ENCODE measurements at places on chromosomes 3 and 15.

- no peak for DNase-seq
Observed at GRCh38 chr3:61442696-61443095, 118.7 kb upstream of the PTPRG start.

GRCh38 chr3:102511168-102511567 is 76.4 kb downstream of the ZPLD1 start:
- no peak for DNase-seq

- no peak for DNase-seq
Observed at GRCh38 chr15:53072077-53072476, 281.9 kb upstream of the ONECUT1 start.

DNA sequence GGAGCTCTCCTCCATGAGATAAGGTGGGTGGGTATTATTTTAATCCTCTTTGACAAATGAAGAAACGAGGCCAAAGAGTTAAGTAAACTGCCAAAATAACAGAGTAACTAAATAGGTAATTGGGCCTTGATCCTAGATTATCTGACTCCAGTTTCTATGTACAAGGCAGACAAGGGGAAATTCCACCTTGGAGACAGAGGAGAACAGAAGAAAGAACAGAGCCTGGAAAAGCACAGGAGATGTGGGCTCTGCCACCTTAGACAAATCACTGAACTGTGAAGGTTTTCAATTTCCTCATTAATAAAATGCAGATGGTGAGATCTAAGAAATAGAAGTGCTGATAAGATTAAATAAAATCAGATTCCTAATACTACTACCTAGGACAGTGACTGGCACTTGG is 310.2 kb upstream of the TLE3 start:
- DNase-seq = no peak

DNA sequence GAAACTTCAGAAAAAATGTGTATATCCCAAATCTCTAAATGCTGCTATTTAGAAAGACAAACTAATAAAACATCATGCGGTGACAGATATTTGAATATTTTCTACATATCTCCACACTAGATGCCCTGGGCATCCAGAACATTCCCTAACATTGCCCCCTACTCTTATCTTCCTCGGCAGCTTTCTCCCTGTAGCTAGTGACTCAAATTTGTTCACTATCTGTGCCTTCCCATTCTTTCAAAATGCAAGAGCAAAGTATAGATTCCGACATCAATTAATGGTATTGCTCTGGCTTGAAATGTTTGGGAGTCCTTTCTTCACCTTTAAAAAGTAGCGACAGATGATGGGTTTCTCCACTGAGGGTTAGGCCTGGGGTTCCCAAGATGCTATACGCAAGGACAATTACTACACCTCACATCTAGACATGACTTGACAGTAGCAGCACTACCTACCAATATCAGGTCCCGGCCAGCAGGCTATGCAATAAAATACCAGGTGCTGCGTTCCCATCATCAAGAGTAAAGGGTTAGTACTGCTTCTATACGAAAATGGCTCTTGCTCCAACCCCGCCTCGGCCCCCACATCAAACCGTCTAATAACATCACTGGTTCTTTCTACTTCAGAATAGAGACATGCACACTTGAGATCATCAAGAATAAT is 631 bp downstream of the UBR1 start:
- no peak for DNase-seq

GRCh38 chr15:48718646-48719045 is 73.1 kb upstream of the FBN1 start:
- no peak for DNase-seq

- no peak for DNase-seq
Observed at GRCh38 chr15:45795440-45796069, 160.7 kb downstream of the SQOR start.

GRCh38 chr3:134419214-134419959 is 45.1 kb upstream of the AMOTL2 start:
- DNase-seq = no peak

GRCh38 chr3:4568841-4569240 is 75.7 kb downstream of the ITPR1 start:
- DNase-seq = no peak

DNA sequence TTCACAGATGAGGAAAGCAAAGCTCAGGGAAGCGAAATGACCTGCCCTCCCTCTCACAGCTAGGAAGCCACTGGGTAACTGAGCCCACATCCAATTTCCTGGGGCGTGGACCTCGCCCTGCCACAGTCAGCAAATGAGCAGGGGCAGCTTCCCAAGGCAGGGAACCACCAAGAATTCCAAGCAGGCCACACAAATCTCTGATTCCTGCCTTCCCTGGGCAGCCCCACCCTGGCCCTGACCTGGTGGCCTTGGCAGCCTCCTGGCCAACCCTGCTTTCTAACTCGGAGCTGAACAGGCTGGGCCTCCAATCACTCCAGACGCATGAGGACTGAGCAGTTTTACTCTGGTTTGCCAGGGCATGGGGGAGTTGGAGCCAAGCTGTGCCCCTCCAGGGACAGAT is 203.7 kb upstream of the TLE3 start:
- DNase-seq = no peak

GRCh38 chr3:193783166-193783896 is 190.3 kb downstream of the OPA1 start:
- DNase-seq = no peak

GRCh38 chr3:171718493-171719185 is 91.6 kb downstream of the PLD1 start:
- DNase-seq = no peak

DNA sequence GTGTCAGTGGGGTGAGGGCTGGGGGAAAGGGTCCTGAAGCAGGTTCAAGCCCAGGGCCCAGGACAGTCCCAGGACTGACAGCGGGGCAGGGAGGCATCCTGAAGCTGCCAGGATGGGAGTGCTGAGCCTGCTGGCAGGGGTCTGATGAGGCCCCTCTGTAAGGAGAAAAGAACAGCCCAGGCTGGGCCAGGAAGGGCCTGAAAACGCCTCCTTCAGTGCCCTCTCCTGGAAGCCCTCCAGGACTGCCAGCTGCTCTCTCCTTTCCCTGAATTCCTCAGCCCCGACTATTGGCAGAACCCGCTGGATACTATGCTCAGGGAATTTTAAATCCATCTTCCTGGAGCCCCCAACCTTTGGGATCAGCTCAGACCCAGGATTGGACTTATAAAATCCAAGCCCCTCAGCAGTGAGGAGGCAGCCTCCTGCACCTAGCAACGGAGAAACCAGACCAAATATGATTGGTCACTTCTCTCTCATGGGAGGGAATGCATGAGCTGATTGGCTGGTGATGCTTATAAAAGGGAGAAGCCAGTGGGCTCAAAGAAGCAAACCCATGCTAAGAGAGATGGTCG is 203.5 kb upstream of the LINGO1 start:
- DNase-seq = no peak

GRCh38 chr3:138797508-138798038 is 37.2 kb downstream of the PIK3CB start:
- no peak for DNase-seq

- no peak for DNase-seq
Observed at GRCh38 chr3:24688446-24689148, 193.9 kb upstream of the THRB start.

DNA sequence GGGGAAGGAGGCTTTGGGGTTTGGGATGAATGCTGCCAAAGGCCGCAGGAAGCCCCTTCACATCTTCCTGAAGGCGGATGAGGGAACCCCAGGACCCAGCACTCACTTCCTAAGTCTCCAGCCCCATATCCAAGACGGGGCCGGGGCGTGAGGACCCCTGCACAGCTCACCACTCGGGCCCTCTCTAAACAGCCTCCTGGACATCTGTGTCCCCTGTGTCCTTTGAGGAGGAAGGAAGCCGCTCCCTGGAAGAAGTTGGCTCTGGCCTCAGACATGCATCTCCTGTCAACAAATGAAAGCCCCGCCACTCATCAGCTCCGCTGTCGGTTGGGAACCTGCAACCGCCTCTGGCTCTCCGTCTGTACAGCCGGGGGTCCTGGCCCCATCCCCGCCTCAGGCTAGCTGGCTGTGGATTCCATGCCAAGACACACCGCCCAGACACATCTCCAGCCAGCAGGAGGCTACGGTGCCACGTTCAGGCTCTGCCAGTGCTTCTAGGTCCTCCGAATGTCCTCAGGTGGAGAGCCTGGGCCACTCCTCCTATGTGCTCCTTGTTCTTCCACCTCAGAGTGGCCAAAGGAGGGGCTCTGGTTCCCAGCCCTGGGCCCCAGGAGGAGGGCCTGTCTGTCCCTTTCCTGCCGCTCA is 140.0 kb upstream of the MEF2A start:
- no peak for DNase-seq

GRCh38 chr3:25945836-25946235 is 155.9 kb downstream of the OXSM start:
- DNase-seq = no peak

- no peak for DNase-seq
Observed at GRCh38 chr15:69504352-69505040, 51.9 kb downstream of the RPLP1 start.

Data from stimulated activated CD8-positive, alpha-beta memory T cell treated with anti-CD3 and anti-CD28 coated beads, Interleukin-7, amount 100 ng/mL, for 1 hour (primary cell).